Activated CD8-positive, alpha-beta memory T cell treated with anti-CD3 and anti-CD28 coated beads for 48 hours (primary cell): ENCODE measurements at places on chromosomes 3 and 15.
A peak's percentile ranks its signal among the peaks of the same experiment; 100 is the strongest.

DNA sequence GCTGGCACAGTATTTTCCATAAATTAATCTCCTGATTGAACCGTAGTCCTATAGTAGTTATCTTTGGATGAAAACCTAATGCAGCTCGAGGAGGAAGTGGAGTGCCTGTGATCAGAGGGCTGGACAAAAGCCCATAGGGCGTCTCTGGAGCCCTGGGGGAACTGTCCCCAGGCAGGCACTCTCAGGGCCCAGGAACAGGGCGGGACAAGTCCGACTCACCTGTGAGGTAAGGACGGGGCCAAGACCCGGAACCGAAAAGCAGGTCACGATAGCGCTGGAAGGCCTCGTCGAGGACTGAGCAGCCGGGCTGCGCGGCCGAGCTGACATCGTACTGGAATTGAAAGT, 341 bp downstream of the HEXA start:
- no peak for DNase-seq

- no peak for DNase-seq
Measured at GRCh38 chr15:42723068-42723467, 13.9 kb downstream of the CDAN1 start.

GRCh38 chr3:132872711-132873110, 150.5 kb upstream of the NPHP3 start:
- no peak for DNase-seq

DNA sequence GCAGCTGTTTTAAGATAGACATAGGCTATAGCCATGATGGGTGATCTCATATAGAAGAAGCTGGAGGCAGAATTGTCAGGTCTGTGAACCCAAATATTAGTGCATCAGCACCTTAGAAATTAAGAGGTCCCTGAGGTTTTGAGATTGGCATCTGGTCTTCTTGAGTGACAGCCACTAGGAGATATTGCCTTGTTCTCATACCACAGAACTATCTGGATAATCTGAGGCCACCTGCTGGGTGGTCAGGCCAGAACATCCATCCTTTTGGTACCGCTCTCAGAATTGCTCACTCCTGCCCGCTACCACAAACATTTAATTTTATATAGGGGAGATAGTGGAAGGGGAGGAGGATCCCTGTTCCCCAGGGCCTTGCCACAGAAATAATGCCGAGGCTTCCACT, 210.6 kb upstream of the ZPLD1 start:
- no peak for DNase-seq

- DNase-seq, result no peak
Measured at GRCh38 chr3:108021131-108021530, 69.7 kb downstream of the CD47 start.

DNA sequence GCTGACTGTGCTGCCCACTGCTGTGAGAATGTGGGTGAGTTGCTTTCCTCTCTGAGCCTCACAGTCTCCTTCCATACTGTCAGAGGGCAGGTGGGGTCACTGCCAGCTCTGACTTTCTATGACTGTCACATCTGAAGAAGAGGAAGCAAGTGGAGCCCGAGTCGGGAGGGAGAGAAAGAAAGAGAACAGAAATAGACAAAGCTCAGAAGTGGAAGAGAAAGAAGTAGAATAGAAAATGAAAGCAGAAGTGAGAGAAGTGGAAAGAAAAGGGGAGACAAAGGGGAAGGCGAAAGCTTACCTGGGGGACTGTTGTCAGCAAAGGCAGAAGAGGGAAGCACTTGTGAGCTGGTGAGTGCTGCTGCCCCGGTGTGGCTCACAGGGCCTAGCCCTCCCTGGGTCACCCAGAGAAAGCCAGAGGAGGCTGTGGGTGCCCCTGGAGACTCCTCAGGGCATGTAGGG, 57.9 kb downstream of the EPHB1 start:
- DNase-seq, result no peak

DNA sequence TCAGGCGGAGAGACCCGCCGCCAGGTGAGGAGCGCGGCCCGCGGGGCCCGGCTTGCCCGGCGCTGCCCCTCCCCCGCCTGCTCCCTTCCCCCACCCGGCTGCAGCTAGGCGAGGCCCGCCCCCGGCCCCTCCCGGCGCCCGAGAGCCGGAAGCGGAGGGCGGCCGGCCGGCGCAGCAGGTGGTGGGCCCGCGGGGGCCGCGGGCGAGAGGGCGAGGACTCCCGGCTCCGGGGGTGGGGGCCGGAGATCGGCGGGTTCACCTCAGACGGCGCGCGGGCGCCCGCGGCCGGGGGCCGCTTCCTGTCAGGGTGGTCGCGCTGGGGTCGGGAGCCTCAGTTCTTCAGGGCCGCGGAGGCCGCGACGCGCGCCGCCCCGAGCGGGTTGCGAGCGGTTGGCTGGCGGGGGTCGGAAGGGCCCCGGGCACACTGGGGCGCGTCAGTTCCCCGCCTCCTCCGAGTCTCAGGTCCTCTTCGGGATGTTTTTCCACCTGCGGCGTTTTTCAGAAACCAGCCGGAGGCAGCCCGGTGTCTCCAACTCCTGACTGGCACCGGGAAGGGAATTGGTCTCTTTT, 395 bp downstream of the ZFAND6 start:
- DNase-seq, result peak; percentile 19

- no peak for DNase-seq
Measured at GRCh38 chr3:154334973-154335420, 10.7 kb upstream of the DHX36 start.

DNA sequence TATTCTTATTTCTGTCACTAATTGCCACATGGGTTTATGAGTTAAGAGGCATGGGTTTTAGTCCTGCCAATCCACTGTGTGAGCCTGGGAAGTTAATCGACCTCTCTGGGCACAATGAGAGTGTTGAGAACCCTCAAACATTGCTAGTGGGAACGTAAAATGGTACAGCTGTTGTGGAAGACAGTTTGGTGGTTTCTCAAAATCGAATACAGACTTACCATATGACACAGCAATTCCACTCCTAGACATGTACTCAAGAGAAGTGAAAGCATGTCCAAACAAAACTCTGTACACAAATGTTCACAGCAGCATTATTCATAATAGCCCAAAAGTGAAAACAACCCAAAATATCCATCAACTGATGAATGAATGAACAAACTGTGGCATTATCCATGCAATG, 5.7 kb upstream of the GNB5 start:
- DNase-seq, result no peak

DNA sequence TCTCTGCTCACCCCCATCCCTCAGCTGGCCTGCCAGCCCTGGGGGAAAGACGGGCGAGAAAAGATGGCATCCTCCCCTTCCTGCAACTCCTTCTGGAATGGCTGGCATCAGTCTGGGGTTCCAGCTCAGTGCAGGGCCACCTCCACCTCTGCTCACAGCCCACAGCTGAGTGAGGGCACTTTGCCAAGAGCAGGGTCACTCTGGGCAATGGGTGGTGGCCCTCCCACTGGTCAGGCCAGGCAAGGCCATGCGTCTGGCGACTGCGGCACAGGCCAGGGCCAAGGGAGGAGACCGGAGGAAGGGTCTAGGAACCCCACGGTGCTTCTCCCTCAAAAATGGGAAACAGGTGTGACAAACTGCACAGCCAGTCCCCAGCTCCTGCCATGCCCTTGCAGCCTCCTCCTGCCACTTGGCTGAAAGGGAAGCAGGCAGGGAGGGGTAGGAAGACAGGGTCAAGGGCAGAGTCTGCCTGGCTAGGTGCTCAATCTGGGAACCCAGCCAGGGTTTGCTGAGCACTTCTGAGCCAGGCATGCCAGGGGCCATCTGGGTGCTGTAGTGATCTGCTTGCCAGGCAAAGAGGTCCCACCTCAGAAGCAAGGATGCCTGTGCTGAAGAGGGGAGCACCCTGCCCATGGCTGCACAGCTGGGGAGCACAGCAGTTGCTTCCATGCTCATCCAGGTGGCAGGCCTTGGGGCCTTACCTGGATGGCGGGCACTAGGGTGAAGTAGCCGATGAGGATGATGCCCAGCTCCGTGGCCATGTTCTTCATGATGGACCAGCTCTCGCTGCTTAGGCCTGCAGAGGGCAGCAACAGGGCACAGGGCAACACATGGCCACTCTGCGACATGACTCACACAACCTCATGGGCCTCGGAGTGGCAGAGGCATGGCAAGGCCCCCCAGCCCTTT, 41.2 kb downstream of the PTPN23 start:
- no peak for DNase-seq

GRCh38 chr3:36993326-36994283, at the start of gene MLH1:
MLH1 (plus strand) TSS chr3:36993518; CDS start chr3:36993548, 30 bp downstream.
- DNase-seq, result peak; percentile 89

GRCh38 chr3:18556001-18556408, 130.9 kb upstream of the SATB1 start:
- no peak for DNase-seq

DNA sequence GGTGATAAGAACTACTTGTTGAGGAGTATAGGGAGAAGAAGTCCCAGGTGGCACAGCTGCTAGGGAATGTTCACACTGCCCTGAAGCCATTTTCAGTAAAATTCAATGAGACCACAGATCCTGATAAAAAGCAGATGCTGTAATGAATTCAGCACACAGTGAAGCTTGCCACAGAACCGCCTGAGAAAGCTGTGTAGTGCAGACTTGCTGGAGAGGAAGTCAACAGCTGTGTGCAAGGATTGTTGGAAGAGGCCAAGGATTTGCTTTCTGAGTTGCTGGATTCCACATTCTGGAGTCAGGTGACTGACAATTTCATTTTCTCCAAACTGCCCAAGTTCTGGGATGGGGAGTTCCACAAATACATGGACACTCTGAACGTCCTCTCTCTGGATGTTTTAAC, 70.9 kb downstream of the ANP32A start:
- no peak for DNase-seq

- DNase-seq, result no peak
Measured at GRCh38 chr3:59249004-59249403, 199.2 kb upstream of the CFAP20DC start.

GRCh38 chr3:46663591-46664135, 29.8 kb downstream of the ALS2CL start:
- DNase-seq, result no peak

DNA sequence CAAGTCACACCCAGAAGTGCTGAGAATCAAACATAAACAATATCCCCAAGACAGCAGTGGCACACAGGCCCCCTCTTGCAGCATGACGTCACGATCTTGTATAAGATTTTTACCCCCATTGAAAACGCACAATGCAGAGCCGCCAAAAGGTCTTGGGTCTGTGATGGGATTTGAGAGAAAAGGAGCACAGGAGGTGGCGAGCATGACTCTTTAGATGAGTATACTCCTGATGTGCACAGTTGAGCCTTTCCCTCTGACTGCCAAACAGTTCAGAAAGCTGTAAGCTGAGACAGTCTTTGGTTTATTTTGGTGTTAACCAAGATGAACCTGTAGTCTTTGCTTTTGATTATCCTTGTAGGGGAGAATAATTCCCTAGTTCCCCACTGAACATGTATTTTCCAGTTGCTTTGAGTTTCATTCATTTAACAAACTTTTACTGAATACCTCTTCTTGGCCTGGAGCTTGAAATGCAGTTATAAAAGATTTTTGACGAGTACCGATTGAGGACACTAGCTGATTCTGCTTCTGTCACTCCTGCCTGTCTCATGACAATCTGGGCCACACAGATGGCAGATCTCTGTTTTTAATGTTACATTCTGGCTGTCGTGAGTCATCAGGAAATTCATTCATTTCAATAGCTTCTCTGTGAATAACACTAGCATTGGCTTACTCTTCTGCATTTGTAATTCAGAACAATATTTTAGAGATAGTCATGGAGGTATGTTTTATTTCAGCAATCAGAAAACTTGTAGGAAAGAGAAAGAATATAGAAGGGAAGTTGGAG, 28.9 kb downstream of the CFAP91 start:
- DNase-seq, result no peak

DNA sequence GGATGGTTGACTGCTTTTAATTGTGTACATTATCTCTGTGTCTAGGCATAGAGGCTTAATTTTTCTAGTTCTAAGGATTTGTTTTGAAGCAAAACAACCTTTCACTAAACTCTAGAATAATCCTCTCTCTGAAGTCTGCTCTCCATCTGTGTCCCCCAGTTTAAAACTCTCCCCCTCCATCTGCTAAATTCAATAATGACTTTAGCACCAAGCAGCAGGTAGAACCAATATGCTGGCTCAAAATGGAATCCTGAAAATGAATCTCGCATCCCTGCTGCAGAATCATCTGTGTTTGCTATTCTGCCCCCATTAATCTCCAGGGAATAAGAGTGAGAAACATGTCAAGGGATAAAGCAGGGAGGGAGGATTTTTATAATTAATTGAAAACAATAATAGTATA, 111.8 kb downstream of the TUSC7 start:
- no peak for DNase-seq

- DNase-seq, result no peak
Measured at GRCh38 chr3:15948388-15948787, 150.6 kb upstream of the ANKRD28 start.

GRCh38 chr3:126124896-126125295, 41.0 kb upstream of the SLC41A3 start:
- DNase-seq, result no peak

GRCh38 chr3:46070595-46071093, 43.4 kb upstream of the XCR1 start:
- no peak for DNase-seq

- peak; percentile 41 for DNase-seq
Measured at GRCh38 chr3:58167431-58168351, 43.1 kb downstream of the DNASE1L3 start.

- DNase-seq, result no peak
Measured at GRCh38 chr3:45211466-45212094, 14.5 kb downstream of the TMEM158 start.

GRCh38 chr3:128297401-128298138, 144.3 kb downstream of the EEFSEC start:
- no peak for DNase-seq

DNA sequence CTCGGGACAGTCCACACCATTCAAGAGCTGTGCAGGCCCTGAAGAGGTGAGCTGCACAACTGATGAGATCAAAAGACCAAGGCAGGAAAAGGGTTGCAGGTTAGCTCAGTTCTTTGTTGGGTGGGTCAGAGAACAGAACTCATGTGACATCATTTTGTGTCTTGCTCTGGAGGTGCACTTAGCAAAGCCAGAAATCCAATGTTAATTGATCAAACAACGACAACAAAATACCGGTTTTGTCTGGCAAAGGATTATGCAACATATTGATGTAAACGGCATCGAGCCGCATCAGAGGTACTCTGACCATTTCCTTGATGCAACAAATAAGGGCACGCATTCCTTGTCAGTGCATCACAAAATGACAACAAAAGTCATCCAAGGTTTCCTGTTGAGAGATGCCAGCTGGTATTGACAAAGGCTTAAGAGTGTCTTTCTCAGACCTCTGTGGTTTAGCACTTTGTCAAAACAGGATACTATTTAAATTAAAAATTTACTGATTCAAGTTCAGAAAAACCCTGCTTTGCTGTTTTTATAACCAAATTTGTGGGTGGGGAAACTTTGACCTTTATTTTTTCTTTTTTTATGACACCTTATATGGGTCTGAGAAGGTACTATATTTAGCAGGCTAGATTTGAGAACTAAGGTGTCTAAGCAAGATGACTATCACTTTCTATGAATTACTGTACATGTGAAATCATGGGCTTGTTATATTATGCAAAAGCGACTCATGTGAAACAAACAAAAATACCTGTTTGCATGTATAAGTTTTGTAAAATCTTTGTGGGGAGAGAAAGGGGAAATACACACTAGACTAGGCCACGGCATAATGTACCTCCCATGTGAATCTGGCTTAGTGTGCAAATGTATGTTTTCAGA, 496.1 kb downstream of the FOXP1 start:
- DNase-seq, result no peak
